Stimulated activated CD4-positive, alpha-beta T cell treated with anti-CD3 and anti-CD28 coated beads, Interleukin-15, amount 100 ng/mL, for 1 hour (primary cell): ENCODE measurements at places on chromosomes 2 and 18.

DNA sequence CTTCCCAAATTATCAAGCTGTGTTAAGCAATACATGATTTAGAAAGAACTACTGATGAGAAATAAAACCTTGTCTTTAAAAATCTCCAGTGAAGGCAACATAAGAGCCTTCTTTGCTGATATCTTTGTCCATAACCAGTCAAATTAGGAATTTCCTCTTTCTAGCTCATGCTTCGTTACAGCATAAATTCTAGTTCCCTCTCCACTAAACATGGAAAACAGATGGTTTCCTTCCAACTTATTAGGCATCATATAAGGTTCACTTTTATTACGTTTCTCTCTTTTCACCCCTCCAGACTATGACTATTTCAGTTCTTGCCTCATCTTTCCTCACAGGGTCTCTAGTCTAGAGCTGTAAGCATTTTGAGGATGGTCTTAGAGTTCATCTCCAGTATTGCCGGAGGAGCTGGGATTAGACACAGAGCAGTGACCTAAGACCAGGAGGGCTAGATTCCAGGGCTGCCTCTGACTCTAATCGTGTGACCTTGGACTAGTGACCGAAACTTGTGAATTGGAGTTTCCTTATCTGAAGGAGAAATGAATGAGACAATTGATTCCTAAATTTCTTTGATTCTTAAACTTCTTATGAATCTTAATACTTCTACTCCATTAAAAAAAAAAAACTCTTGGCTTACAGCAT is 195.5 kb upstream of the APCDD1 start:
- no peak for DNase-seq

DNA sequence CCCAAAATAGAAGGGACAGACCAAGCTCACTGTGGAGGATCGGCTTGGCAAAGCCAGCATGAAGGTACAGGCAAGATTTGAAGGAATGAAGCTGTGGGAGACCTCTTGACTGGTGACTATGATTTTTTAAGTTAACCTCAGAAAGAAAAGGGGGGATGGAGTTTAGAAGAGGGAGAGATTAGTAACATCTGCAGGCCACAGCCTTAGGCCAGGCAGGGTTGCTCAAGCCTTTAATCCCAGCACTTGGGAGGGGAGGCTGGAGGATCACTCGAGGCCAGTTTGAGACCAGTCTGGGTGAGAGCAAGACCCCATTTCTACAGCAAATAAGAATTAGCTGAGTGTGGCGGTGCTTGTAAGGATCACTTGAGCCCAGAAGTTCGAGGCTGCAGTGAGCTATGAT is 46.6 kb downstream of the ZNF532 start:
- DNase-seq, result no peak

- DNase-seq, result no peak
Observed at GRCh38 chr18:42906761-42907160, 208.7 kb downstream of the RIT2 start.

- no peak for DNase-seq
Observed at GRCh38 chr2:6475155-6475940, 390.4 kb downstream of the CMPK2 start.

GRCh38 chr2:42960002-42960841 is 167.8 kb upstream of the HAAO start:
- no peak for DNase-seq

GRCh38 chr2:68974946-68975665 is 670 bp downstream of the GKN1 start:
- no peak for DNase-seq

DNA sequence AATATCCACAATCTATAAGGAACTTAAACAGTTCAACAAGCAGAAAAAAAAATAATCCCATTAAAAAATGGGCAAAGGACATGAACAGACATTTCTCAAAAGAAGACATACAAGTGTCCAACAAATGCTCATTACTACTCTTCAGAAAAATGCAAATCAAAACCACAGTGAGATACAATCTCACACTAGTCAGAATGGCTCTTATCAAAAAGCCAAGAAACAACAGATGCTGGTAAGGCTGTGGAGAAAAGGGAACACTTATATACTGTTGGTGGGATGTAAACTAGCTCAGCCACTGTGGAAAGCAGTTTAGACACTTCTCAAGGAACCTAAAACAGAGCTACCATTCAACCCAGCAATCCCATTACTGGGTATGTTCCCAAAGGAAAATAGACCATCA is 7.2 kb upstream of the CRYGB start:
- no peak for DNase-seq

GRCh38 chr18:46332921-46333341 is 228.7 kb downstream of the HAUS1 start:
- DNase-seq, result no peak

DNA sequence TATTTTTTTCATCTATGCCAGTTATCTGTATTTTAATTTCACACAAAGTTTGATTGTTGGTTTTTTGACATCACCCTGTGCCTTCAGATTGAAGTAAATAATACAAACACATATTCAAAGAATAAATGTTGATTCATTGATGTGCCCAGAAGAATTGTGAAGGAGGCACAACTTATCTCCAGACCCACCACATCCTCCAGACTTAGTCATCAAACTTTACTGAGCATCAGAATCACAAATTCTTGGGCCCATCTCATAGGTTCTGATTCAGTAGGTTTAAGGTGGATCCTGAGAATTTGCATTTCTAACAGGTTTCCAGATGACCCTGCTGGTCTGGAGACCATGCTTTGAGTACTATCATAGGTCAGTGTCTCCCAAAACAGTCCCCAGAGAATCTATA is 82.8 kb upstream of the PIK3C3 start:
- DNase-seq, result no peak

DNA sequence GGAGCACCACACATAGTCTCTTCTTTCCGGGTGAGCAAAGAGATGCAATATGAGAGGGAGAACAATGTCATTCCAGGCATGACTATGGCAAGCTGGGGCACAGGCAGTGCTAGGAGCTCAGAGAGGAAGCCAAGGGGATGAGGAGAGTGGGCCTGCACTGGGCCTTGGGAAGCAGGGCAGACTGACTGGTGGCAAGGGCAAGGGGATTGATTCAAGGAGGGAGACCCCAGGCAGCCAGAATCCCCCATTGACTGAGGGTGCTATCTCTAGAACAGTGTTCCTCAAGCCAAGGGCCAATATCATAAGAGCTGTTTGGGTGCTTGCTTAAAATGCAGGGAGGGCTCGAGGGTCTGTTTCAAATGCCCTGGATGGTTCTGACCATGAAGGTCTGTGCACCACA is 36.1 kb downstream of the MARCO start:
- no peak for DNase-seq

DNA sequence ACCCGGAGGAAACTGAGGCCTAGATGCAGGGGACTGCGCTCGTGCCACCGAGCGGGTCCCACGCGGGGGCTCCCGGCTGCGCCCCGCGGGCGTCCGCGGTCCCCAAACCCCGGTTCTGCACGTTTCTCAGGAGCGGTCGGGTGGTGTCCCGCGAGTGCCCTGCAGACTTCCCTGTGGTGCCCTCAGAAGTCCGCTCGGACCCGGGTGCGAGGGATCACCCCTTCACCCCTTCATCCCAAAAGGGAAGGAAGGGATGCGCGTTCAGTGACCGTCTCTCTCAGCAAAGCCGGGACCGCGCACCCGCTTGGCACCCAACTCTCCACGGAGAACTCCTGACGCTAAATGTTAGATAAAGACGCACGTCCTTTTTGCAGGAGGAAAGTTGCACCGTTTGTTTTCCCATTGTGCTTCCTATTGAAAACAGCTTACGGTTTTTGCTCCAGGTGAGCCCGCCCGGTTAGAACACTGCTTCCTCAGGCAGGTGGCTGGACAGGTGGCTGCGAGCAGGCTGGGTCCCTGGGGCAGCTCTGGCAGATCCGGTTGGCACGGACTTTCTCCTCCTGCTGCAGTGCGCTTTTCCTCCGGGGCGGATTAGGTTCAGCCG is 779 bp downstream of the DGKD start:
- DNase-seq, result no peak

- no peak for DNase-seq
Observed at GRCh38 chr18:24695168-24695567, 234.7 kb downstream of the HRH4 start.

- no peak for DNase-seq
Observed at GRCh38 chr18:59861009-59861408, 38.8 kb upstream of the PMAIP1 start.

GRCh38 chr2:216845426-216845825 is 14.4 kb downstream of the TNP1 start:
- no peak for DNase-seq

DNA sequence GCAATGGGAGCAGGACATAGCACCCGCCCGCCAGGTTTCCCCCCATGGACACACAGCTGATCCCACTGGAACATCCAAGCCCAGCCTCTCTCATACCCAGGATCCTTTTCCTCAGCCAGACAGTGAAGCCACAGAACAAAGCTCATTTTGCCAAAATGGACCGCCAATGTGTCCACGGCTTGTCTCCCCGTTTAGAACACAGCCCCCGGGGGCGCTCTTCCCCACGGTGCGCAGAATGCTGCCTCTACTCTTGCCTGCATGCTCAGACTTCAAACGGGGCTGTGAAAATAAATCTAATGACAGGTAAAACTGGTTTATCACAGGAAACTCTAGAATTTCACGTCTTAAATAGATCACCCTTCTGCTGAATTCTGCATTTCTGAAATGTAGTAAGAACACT is 548.5 kb upstream of the ID2 start:
- no peak for DNase-seq

GRCh38 chr2:120206022-120206581 is 17.1 kb downstream of the TMEM185B start:
- DNase-seq, result no peak

- no peak for DNase-seq
Observed at GRCh38 chr2:201203916-201204654, 21.1 kb downstream of the CASP10 start.

GRCh38 chr2:41502752-41503151 is 545.1 kb upstream of the PKDCC start:
- no peak for DNase-seq

GRCh38 chr2:76572981-76573380 is 862.3 kb upstream of the GCFC2 start:
- no peak for DNase-seq

- no peak for DNase-seq
Observed at GRCh38 chr2:241870611-241871537, 1.3 kb downstream of the RTP5 start.

GRCh38 chr2:132670496-132671150 is 618 bp upstream of the LYPD1 start:
- DNase-seq, result no peak
